CD4-positive, alpha-beta T cell (primary cell): ENCODE measurements at places on chromosomes 16 and 17. TPM values are rescaled to one million over a fixed set of nuclear protein-coding genes. Genes with fewer than 3 reads are reported as not detected.

GRCh38 chr16:71700831-71701230, 23.7 kb downstream of the PHLPP2 start:
- no peaks in the 10 kb centered on the region for H3K4me1 ChIP-seq
- H3K36me3 ChIP-seq, result peaks cover 5% of the 10 kb centered on the region
- DNase-seq, result no peak
- H3K27me3 ChIP-seq, result no peaks in the 10 kb centered on the region

DNA sequence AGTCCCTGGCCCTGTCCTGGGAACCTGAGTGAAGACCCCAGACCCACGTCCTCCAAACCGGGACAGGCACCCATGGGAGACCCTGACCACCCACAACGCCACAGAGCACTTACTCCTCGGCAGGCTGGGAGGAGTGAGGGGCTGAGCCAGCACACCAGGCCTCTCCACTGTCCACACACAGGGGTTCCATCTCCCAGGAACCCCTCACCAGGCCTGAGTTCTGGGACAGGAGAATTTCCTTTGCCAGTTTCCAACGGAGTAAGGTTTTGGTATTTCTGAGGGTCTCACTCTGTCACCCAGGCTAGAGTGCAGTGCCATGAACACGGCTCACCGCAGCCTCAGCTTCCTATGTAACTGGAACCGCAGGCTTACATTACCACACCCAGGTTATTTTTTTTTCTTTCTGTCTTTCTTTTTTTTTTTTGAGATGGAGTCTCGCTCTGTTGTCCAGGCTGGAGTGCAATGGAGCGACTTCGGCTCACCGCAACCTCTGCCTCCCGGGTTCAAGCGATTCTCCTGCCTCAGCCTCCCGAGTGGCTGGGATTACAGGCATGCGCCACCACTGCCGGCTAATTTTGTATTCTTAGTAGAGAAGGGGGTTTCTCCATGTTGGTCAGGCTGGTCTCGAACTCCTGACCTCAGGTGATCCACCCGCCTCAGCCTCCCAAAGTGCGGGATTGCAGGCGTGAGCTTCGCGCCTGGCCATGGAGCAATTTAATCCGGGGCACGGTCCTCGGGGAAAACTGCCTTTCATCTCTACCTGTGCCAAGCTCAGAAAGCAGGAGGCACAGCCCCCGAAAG, 1.6 kb downstream of the PGAP6 start:
- peak; percentile 60 for DNase-seq
- H3K27ac ChIP-seq, result no peak overlapping the region
- peaks cover 53% of the 10 kb centered on the region for H3K4me1 ChIP-seq
- peaks cover 21% of the 10 kb centered on the region for H3K36me3 ChIP-seq
- H3K4me3 ChIP-seq, result peak overlapping the region; percentile 73

DNA sequence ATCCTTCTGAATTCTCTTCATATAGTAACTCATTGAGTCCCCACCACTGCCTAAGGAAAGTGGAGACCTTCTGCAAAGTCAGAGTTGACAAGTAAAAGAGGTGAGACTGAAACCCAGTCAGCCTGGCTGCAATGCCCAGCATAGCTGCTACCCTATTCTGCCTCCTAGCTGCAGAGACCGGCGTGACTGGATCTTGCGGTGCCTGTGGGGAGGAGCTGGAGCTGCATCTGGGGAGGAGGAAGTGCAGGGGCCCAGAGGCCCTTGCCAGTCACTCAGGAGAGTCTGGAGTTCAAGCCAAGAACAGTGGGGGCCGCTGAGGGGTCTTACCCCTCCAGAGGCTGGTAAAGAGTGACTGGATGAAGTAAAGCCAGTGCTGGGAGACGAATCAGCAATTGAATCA, 35.0 kb upstream of the ZNF423 start:
- peak; percentile 8 for DNase-seq
- H3K4me3 ChIP-seq, result no peak overlapping the region
- H3K36me3 ChIP-seq, result no peaks in the 10 kb centered on the region
- H3K27ac ChIP-seq, result no peak overlapping the region
- H3K4me1 ChIP-seq, result no peaks in the 10 kb centered on the region

DNA sequence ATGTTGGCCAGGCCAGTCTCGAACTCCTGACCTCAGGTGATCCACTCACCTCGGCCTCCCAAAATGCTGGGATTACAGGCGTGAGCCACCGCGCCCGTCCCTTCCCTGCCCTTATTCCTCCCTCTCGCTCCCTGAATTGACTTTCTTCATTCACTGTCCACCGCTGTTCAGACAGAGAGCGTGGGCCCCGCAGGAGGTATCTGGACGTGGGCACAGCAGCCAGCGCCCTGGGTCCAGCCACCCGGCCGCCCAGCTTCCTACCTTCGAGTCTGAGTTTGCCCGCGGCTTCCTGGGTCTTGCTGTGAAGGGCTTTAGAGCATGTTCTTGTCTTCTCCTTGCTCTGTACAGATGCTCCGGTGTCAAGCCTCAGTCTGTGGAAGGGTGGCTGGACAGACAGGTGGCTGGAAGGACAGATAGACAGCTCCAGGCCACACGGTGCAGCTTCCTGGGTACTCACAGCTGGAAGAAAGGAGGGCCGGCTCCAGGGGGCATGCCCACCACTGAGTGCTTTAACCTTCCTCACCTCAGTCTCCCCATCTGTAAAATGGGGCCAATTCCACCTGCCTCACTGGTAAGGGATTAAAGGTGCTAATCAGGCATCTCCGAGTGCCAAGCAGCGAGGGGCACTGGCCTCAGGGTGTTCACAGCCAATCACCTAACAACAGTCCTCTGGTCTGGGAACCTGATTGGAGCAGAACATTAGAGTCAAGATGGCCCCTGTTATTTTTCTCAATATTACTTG, 13.6 kb downstream of the RHBDF2 start:
- DNase-seq, result no peak
- H3K4me3 ChIP-seq, result no peak overlapping the region
- no peak overlapping the region for H3K27ac ChIP-seq
- H3K27me3 ChIP-seq, result no peaks in the 10 kb centered on the region
- no peaks in the 10 kb centered on the region for H3K36me3 ChIP-seq

DNA sequence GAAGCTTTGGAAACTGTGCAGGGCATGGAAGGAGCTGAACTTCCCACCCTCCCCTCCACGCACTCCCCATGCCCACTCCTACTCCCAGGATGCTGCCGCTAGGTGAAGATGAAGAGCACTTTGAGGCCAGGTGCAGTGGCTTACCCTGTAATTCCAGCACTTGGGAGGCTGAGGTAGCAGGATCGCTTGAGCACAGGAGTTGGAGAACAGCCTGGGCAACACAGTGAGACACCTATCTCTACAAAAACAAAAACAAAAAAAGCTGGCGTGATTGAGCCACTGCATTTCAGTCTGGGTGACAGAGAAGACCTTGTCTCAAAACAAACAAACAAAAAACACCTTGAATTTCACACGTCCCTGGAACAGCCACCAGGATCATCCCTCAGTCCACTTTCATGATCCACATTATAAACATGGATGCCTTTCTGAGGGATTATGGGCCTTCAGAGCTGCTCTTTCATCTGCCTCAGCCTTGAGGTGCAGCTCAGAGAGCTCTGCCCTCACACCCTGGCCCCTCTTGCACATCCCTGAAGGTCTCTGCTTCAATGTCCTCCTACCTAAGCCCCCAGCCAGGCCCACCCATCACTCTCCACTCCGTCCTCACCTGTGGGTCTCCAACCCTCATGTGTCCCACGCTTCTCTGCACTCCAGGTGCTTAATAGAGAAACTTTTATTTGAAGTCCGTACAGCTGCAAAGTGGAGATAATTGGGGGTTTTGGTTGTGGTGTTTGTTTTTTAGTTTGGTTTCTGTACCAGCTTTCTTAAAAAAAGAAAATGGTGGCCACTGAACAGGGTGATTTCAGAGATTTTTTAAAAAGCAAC, 25.8 kb downstream of the PHB1 start:
- no peak for DNase-seq
- no peaks in the 10 kb centered on the region for H3K27me3 ChIP-seq
- H3K27ac ChIP-seq, result peak overlapping the region; percentile 48

- no peaks in the 10 kb centered on the region for H3K4me1 ChIP-seq
- H3K36me3 ChIP-seq, result peaks cover 64% of the 10 kb centered on the region
- no peaks in the 10 kb centered on the region for H3K27me3 ChIP-seq
- DNase-seq, result no peak
These were observed 25.3 kb upstream of the FAAP100 start for GRCh38 chr17:81577278-81578000.

DNA sequence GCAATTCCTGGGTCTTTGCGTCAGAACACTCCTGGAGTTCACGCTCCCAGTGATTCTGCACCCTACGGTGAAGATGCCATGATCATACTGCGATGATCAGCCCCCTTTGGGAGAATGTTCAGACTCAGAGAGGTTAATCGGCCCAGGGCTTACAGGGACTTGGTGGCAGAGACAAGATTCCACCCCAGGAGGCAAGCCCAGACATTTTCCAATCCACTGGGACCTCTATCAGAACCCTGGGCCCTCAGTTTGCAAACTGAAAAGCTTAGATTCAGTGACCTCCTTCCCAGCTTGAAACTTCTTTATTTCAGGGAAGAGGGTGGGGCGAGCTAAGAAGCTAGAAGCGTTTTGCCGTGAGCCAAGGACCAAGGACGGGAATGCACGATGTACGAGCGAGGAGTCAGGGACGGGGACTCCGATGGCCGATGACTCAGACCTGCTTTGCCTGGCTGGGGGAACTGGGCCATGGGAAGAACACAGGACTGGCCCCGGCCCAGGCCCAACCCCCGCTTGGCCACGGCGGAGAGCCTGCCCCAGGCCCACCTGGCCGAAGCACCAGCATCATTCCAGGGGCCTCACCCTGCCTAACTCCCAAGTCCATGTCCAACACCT, 34.7 kb downstream of the SOCS3 start:
- H3K27ac ChIP-seq, result no peak overlapping the region
- DNase-seq, result no peak
- no peak overlapping the region for H3K4me3 ChIP-seq
- H3K4me1 ChIP-seq, result peaks cover 41% of the 10 kb centered on the region
- no peaks in the 10 kb centered on the region for H3K36me3 ChIP-seq

DNA sequence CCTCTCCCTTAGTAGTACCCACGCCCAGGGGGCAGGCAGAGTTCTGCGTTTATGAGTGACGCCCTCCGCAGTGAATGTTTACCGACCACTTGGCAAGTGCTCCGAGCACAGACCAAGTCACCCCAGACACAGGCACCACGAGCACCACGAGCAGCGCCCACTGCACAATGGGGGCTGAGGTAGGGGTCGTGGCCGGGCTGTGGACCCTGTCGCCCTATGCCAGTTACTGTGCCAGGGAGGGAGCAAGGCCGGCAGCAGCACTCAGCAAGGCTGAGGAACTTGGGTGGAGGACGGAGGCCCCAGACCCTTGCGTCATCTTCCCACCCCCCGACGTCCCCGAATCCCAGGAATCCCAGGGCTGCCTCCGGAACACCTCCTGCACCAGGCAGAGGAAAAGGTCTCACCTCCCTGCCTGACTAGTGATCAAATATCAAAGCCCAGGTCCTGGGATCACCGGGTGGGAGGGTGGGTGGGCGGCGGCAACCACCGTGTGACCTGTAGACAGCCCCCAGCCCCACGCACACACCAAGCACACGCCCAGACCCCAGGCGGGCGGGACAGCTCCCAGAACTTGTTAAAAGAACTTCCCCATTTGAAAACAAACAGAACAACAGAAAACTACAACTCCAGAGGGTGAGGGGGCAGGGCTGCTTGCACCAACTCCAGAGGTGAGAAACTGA, 5.4 kb downstream of the VASN start:
- H3K4me3 ChIP-seq, result no peak overlapping the region
- no peaks in the 10 kb centered on the region for H3K27me3 ChIP-seq
- peaks cover 52% of the 10 kb centered on the region for H3K36me3 ChIP-seq
- no peak overlapping the region for H3K27ac ChIP-seq
- no peak for DNase-seq
- peaks cover 68% of the 10 kb centered on the region for H3K4me1 ChIP-seq

GRCh38 chr16:23863511-23864422, 28.0 kb downstream of the PRKCB start:
- peaks cover 61% of the 10 kb centered on the region for H3K4me1 ChIP-seq
- peak overlapping the region; percentile 43 for H3K4me3 ChIP-seq
- no peaks in the 10 kb centered on the region for H3K36me3 ChIP-seq
- H3K27me3 ChIP-seq, result no peaks in the 10 kb centered on the region
- no peak for DNase-seq
- peak overlapping the region; percentile 39 for H3K27ac ChIP-seq

GRCh38 chr16:85202051-85202601, 89.9 kb upstream of the CIBAR2 start:
- DNase-seq, result no peak
- H3K4me3 ChIP-seq, result no peak overlapping the region
- no peaks in the 10 kb centered on the region for H3K36me3 ChIP-seq
- no peak overlapping the region for H3K27ac ChIP-seq
- H3K4me1 ChIP-seq, result no peaks in the 10 kb centered on the region

DNA sequence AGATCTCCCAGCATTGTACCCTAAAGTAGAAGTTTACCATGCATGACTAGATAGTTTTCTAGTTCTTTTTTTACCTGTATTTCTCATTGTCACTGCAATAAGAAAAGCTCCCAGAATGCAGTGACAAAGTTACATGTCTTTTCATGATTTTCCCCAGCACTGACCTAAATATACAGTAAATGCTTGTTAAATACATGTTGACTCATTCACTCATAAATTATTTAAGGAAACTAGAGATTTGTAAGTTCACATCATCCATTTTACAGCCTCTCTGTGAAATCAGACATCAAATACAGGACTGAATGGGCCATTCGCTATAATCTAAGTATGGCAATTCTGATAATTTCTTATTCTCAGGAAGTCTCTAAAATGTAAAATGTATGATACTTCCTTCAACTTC, 258.9 kb upstream of the AXIN2 start:
- H3K27ac ChIP-seq, result no peak overlapping the region
- no peak overlapping the region for H3K4me3 ChIP-seq
- DNase-seq, result no peak
- H3K27me3 ChIP-seq, result peaks cover 4% of the 10 kb centered on the region
- H3K36me3 ChIP-seq, result no peaks in the 10 kb centered on the region

DNA sequence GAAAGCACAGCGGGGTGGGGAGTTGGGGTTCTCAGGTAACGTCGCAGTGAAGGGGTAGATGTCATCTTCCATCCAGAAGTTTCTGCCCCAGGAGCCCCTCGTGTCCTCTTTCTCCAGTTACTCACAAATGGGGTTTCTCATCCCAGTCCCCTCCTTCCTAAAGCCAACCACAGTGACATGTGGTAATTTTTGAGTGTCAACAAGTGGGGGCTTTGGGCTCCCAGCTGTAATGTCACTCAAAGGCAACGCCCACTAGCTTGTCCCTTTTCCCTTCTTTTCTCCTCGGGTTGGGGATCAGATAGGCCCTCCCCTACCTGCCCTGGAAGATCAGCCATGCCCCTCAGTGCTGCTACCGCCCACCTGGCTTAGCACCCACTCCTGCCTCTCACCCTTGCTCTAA, 14.4 kb downstream of the IRX5 start:
- H3K36me3 ChIP-seq, result no peaks in the 10 kb centered on the region
- no peaks in the 10 kb centered on the region for H3K4me1 ChIP-seq
- H3K4me3 ChIP-seq, result no peak overlapping the region
- no peak for DNase-seq
- peaks cover 25% of the 10 kb centered on the region for H3K27me3 ChIP-seq

The CIAO3 gene
- 38.2 TPM for total RNA-seq

The CIBAR2 gene
- total RNA-seq, result not detected

The ANKRD40CL gene
- total RNA-seq, result not detected

The NUPR1 gene
- not detected for total RNA-seq

The RBFOX1 gene
- total RNA-seq, result not detected
